ENCODE measurements at places on chromosomes 2 and 18. TPM values are rescaled to one million over a fixed set of nuclear protein-coding genes. Genes with fewer than 3 reads are reported as not detected.
A peak's percentile ranks its signal among the peaks of the same experiment; 100 is the strongest.

DNA sequence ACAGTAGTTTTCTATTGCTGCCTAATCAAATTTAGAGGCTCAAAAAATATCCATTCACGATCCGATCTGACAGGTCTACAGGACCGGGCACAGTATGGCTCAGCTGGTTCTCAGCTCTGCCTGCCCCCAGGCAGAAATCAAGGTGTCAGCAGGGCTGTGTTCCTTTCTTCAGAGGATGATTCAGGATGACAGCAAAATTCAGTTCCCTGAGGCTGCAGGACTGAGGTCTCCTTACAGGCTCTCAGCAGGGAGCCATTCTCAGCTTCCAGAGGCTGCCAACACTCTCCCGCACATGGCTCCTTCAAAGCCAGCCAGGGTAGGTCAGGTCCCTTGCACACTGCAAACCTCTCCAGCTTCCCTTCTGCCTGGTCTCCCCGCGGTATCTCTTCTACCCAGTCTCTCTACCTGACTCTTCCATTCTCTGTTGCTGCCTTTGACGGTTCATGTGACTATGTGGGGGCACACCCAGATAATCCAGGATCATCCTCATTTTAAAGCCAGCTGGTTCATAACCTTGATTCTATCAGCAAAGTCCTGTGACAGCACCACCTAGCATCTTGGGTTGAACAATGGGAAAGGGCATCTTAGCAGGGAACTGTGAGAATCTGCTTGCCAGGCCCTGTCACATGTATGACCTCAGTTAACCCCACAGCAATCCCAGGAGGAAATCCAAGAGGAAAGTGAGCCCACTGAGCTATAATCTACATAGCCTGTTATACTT is 50.4 kb downstream of the UXS1 start:
- H3K4me3 ChIP-seq = no peak overlapping the region
- no peaks in the 10 kb centered on the region for H3K36me3 ChIP-seq
- peaks cover 15% of the 10 kb centered on the region for H3K4me1 ChIP-seq

DNA sequence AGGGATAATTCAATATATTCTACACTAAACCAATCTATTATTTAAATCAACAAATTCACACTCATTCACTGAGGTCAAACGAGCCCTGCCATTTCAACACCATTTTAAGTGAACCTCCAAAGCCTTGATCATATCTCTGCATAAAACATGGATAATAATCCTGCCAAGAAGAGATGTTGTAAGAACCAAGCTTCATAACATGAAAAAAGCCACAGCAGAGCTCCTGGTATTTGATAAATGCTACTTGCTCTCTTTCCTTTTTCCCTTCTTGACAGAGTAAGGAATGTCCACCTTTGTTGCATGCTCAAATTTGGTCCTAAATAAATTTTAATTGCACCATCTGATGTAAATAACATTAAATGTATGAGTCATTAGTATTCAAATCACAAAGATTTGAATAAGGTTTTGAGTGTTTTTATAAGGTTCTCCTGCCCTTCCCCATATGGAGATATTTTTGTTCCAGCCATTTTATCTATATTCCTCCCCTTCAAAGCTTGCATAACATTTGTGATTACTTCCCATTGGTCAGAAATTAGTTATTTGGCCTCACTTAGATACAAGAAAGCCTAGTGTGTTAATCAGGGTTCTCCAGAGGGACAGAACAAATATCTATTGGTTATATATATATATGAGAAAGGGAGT is 318.8 kb downstream of the RND3 start:
- H3K36me3 ChIP-seq = no peaks in the 10 kb centered on the region
- peak overlapping the region; percentile 60 for H3K27ac ChIP-seq
- no peaks in the 10 kb centered on the region for H3K27me3 ChIP-seq

GRCh38 chr2:70041663-70042062 is 45.6 kb upstream of the PCBP1 start:
- DNase-seq = no peak
- H3K27me3 ChIP-seq = no peaks in the 10 kb centered on the region
- peak overlapping the region; percentile 5 for H3K27ac ChIP-seq
- peaks cover 8% of the 10 kb centered on the region for H3K36me3 ChIP-seq
- peaks cover 8% of the 10 kb centered on the region for H3K4me1 ChIP-seq
- no peak overlapping the region for H3K4me3 ChIP-seq

DNA sequence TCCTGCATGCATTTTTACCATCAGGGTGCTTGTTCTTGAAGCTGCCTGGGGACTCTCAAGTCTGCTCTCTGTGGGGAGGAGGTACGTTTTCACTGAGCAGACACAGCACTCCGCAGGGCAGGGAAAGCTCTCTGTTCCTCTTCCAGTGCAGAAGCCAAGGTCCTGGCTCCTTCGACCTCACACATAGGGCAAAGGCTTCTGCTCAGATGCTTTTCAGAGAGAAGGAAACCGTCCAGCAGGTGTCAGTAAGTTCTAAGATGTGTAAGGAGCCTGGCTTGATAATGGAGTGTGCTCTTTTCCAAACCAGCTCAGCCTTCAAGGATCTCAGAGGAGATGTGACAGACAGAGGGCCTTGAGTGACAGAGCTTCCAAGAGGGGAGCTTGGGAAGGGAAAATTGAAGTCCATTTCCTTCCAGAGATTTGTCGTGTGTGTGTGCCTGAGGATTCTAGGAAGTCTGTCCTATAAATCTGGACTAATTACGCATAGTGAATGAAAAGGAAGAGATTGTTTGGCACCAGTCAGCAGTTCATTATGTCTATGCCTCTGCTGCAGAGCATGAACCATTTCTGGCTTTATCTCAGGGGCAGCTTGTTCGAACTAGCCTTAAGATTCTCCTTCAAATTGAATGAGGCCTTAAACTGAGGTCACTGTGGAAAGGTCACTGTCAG is 67.3 kb upstream of the UPP2 start:
- no peaks in the 10 kb centered on the region for H3K36me3 ChIP-seq
- H3K27ac ChIP-seq = no peak overlapping the region
- no peak overlapping the region for H3K4me3 ChIP-seq
- DNase-seq = no peak
- H3K27me3 ChIP-seq = peaks cover 30% of the 10 kb centered on the region
- no peaks in the 10 kb centered on the region for H3K4me1 ChIP-seq

DNA sequence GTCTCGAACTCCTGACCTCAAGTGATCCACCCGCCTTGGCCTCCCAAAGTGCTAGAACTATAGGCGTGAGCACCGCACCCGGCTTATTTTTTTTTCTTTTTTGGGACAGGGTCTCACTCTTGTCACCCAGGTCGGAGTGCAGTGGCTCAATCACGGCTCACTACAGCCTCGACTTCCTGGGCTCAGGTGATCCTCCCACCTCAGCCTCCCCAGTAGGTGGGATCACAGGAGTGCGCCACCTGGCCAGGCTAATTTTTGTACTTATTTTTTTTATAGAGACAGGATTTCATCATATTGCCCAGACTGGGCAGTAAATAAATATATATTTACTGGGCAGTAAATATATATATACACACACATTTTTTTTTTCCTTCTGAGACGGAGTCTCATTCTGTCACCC is 2.6 kb downstream of the ATP5F1A start:
- H3K4me1 ChIP-seq = peaks cover 9% of the 10 kb centered on the region
- H3K36me3 ChIP-seq = peaks cover 50% of the 10 kb centered on the region
- H3K4me3 ChIP-seq = no peak overlapping the region
- DNase-seq = no peak
- H3K27ac ChIP-seq = no peak overlapping the region

CFAP65 gene
- not detected for total RNA-seq

GRCh38 chr2:20012282-20013125 is at the start of gene MATN3:
Gene MATN3 (minus strand): TSS chr2:20012668. CDS start chr2:20012631, 37 bp downstream.
- H3K4me1 ChIP-seq = peaks cover 3% of the 10 kb centered on the region
- peaks cover 27% of the 10 kb centered on the region for H3K27me3 ChIP-seq
- no peaks in the 10 kb centered on the region for H3K36me3 ChIP-seq

EVX2 gene
- under 0.01 TPM for total RNA-seq

POTEJ gene
- not detected for total RNA-seq

PSMA8 gene
- total RNA-seq = not detected

CCDC195 gene
- total RNA-seq = not detected

SULT1C2 gene
- total RNA-seq = 1.2 TPM

- no peaks in the 10 kb centered on the region for H3K36me3 ChIP-seq
- peaks cover 9% of the 10 kb centered on the region for H3K27me3 ChIP-seq
- H3K4me3 ChIP-seq = no peak overlapping the region
- peak; percentile 43 for DNase-seq
- H3K27ac ChIP-seq = no peak overlapping the region
Observed at GRCh38 chr2:241924069-241924908, 54.8 kb downstream of the RTP5 start.

DNA sequence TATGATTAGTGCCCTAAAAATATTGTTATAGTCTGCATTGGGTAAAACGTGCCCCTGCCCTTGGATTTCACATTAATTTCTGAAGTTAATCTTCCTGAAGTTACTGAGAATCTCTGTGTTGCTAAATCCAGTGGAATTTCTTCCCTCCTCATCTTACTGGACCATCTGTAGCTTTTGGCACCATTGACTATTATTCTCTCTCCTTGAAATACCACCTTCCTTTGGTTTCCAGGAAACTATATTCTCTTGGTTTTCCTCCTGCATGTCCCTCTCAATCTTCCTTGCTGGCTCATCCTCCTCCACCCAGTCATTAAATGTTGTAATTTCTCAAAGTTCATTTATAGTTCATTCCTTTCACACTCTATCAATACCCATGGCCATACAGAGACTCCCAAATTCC is 110.6 kb upstream of the SLC35G4 start:
- H3K27me3 ChIP-seq = no peaks in the 10 kb centered on the region
- H3K4me3 ChIP-seq = no peak overlapping the region
- no peaks in the 10 kb centered on the region for H3K36me3 ChIP-seq
- no peak for DNase-seq
- H3K4me1 ChIP-seq = peaks cover 48% of the 10 kb centered on the region
- H3K27ac ChIP-seq = peak overlapping the region; percentile 46

DNA sequence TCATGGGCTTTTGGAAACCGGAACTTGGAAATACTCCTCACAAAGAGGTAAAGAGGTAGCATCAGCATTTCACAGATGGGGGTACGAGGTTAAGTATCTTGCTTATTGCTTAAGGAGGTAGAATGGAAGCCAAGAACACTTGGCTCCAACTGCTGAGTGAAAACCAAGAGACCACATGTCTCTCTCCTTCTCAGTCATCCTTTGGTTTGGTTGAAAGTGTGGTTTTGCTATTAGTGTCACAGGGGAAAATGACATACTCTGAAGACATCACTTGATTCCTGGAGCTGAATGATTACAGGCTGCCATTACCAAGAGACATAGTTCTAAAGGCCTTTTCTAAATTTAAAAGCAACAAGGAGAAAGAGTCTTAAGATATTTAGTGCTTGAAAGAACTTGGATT is 41.5 kb downstream of the ANTXR1 start:
- no peak overlapping the region for H3K4me3 ChIP-seq
- no peak for DNase-seq
- H3K27me3 ChIP-seq = no peaks in the 10 kb centered on the region
- H3K36me3 ChIP-seq = peaks cover 3% of the 10 kb centered on the region
- H3K4me1 ChIP-seq = peaks cover 16% of the 10 kb centered on the region

AGXT gene
- not detected for total RNA-seq

PRSS56 gene
- total RNA-seq = not detected

DNA sequence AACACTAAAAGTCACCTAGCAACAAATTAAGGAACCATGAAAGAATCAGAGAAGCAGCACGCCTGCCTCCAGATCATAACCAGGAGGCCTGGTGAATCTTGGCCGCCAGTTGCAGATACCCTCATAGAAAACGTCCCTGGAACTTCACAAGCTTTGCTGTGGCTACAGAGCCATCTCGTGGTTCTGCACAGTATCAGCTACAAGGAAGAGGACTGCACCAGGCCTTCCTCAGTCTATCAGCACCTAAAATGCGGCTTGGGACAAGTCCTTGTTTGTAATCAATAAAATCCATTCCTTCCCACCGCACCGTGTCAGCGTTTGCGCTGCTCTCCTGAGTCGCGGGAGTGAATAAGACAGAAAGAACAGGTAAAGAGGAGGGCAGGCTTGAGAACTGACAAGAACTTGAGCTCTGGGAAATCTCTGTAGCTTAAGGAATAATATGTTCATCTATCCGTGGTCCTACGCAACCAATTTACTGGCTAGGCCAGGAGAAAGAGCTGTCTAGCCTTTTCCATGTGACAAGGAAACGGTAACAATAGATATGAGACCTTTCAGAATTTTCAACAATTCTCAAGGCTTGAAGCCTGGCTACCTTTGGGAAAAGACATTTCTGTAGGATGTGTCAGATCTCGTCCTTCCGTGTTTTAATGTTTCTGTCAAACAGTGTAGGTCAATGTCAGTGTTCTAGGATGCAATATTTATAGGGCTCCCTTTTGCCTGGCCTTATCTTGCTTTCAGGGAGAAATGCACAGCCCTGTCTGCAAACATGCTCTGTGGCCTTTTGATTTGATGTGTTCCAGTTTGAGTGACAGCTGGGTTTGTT is 128.5 kb upstream of the RAB12 start:
- DNase-seq = no peak
- no peaks in the 10 kb centered on the region for H3K36me3 ChIP-seq
- peaks cover 32% of the 10 kb centered on the region for H3K27me3 ChIP-seq
- no peak overlapping the region for H3K4me3 ChIP-seq
- H3K4me1 ChIP-seq = no peaks in the 10 kb centered on the region

Measured in osteoblast (primary cell).